ENCODE measurements at places on chromosomes 2 and 18.

DNA sequence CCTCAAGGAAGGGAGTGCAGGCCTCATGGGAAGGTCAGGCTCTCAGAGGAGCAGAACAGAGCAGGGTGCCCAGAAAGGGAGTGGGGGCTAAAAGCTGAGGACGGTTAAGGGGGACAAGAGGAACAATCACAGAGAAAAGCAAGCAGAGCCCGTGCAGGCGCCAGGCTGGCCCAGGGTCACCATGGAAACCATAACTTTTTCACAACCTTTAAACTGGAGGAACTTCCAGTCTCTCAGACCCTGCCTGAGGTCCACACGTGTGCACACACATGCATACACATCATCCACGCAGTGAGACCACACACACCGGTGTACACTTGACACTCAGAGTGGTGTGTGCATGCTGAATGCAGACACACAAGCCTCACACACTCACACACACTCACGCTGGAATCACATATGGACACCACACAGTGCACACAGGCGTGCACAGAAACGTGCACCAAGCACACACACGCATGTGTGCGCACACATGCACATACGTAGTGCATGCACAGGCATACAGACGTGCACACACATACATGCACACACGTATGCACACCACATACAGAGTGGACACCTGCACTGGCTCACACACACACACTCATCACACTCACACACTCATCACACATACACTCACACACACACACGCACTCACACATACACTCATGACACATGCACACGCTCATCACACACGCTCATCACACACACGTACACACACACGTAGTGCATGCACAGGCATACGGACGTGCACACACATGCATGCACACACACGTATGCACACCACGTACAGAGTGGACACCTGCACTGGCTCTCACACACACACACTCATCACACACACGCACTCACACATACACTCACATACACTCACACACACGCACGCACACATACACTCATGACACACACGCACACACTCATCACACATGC, 37.2 kb upstream of the SNED1 start:
- no peak for DNase-seq

- DNase-seq, result peak; percentile 57
These were observed 126.7 kb upstream of the TMEM200C start for GRCh38 chr18:6022074-6022444.

- no peak for DNase-seq
These were observed at the start of gene XDH for GRCh38 chr2:31414601-31415241. TSS of gene XDH (minus strand) at chr2:31414742. CDS start at chr2:31414666, 76 bp downstream.

- DNase-seq, result peak; percentile 39
These were observed 159.8 kb upstream of the PIEZO2 start for GRCh38 chr18:11309172-11309571.

DNA sequence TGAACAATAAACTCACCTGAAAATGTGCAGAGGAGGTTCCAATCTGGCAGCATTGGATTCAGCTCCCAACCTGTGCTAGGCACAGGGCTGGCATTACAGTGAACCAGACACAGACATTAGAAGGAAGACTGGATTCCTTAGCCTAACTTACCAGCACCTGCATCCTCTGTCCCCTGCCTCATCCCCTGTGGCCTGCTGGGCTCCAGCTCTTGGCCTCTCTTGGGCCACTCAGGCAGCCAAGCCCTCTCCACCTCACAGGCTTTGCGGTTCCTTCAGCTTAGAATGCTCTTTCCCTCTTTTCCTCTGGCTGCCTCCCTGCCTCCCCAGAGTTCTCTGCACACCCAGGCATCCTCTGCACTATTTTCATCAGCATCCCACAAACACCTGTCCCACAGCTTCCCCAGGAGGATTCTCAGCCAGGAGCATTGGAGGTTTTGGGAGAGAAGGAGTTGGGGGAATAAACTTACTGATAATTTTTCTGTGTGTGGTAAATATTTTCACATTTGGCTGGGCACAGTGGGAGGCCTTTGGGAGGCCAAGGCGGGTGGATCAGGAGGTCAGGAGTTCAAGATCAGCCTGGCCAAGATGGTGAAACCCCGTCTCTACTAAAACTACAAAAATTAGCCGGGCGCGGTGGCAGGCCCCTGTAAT, 132.0 kb downstream of the INHBB start:
- no peak for DNase-seq

GRCh38 chr2:134308474-134309385, 54.9 kb downstream of the MGAT5 start:
- DNase-seq, result peak; percentile 13

- no peak for DNase-seq
These were observed 268.4 kb upstream of the THSD7B start for GRCh38 chr2:136496966-136497365.

- no peak for DNase-seq
These were observed 32.7 kb upstream of the RBM44 start for GRCh38 chr2:237765875-237766274.

GRCh38 chr2:218010140-218010983, 7.6 kb upstream of the TNS1 start:
- DNase-seq, result peak; percentile 58

DNA sequence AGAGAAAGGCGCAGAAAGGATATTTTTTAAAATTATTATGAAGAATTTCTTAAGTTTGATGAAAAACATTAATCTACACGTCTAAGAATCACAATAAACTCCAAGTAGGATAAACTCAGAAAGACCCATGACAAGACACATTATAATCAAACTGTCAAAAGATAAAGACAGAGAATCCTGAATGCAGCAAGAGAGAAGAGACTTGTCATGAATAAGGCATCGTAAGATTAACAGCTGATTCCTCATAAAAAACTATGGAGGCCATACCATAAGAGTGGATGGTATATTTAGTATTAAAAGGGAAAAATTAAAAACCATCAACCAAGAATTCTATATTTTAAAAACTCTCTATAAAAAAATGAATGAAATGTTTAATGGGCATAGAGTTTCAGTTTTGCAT, 39.1 kb downstream of the SRBD1 start:
- DNase-seq, result no peak

DNA sequence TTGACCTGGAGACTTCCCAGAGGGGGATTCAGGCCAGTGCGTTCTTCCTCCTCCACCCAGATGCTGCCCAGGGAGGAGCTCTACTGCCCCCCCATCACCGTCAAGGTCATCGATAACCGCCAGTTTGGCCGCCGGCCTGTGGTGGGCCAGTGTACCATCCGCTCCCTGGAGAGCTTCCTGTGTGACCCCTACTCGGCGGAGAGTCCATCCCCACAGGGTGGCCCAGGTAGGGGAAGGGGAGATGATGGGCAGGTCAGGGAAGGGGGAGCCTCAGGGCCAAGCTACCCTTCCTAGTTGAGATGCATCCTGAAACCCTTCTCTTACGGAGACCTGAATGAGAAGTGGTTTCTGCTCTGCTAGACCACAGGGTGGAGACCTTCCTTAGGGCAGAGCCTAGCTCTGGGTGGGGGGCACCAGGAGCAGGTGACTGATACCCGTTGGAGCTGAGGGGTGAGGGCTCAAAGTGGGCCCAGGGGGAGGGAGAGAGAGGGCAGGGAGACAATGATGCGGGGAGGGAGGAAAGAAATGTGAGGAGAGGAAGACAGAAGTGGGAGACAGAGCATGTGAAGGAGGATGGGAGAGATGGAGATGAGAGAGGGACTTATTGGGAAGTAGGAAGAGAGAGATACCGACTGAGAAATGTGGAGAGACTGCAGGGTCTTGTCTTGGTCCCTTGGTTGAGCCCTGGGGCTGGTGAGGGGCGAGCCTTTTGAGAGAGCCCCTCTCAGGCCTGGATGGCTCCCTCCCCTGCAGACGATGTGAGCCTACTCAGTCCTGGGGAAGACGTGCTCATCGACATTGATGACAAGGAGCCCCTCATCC, 159.4 kb downstream of the DYSF start:
- DNase-seq, result no peak

DNA sequence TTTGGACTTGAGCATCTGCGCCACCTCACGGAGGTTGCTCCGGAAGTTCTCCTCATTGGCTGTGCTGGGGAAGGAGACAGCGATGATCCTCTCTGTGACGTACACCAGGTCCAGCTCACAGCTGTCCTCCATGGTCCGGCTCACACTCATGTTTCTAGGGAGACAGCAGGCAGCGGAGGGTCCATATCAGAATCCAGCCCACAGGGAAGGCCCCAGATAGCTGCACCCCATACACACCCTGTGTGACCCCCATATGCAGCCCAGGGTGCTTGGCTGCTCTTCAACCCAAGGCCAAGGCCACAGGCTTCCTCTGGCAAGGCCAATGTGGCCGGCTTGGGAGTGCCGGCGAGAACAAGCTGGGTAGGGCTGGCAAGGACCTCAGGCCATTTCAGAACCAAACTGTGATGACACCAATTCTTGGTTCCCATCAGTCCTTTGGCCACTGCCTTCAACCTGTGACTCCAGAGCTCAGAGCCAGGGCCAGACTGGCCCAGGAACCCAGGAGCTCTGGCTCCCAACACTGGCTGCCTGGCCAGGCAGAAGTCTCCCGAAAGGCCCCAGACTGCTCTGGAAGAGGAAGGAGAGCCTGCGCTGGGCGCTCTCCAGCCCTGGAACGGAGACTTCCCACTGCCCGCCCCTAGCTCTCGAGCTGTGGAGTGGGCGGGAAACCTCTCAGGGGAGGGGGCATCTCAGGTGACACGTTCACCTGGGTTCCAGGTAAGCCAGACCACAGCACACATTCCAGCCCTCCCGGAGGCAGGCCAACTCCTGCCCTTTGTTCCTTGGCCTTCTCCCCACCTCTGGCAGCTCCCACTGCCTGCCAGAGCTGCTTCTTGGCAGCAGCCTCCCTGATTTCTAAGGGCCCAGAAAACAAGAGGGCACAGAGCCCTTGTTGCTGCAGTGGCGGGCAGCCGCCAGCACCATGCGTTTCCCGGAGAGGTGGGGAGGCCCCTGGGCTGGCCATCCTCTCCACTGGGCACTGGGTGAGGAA, 104.7 kb downstream of the TNS1 start:
- DNase-seq, result no peak

DNA sequence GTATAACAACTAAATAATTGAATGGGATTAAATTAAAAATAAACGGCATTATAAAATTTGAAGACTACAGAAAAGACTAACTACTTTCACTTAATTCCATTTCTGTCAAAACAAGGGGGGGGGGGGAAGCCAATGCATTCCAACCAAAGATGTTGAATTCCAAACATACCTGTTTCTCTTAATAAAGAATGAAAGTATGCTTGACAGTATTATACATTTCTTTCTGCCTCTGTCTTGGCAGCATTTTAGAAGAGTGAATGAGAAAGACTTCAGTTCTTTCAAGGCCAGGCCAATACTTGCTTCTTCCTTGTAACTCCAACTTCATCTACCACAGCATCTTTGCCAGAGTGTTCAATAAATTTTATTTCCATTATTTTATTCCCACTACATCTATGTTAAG, 65.9 kb downstream of the PDE11A start:
- peak; percentile 64 for DNase-seq

DNA sequence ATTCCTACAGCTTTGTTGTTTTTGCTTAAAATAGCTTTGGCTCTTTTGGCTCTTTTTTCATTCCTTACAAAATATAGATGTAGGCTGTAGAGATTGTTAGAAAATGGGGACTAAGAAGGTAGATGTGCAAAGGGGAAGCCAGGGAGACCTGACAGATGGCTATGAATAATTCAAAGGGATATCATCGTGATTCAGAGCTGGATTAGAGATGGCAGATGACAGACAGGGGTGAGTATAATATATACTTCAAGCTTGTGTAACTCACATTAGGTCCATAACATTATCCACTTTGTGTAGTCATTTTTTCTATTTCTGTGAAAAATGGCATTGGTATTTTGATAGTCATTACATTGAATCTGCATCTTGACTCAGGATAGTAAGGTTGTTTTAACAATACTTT, 422.9 kb upstream of the ST6GAL2 start:
- DNase-seq, result no peak

- no peak for DNase-seq
These were observed 149.0 kb downstream of the LAMA3 start for GRCh38 chr18:23838233-23838632.

DNA sequence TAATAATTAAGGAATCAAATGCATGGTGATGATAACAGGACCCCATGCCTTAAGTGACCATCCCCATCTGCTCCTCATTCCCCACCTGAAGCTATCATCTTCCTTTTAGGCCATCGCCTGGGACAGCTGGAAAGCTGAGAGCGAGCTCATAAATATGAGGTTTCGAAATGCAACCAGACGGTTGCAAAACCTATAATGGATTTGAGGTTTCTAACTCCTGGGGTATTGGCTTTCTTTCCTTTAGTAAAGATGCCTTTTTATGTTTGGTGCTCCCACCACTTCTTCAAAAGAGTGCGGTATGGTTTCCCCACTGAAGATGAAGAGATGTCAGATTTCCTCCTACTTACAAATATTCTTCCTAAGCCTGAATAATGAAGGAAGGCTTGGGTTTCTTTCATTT, 1589.5 kb upstream of the PIK3C3 start:
- DNase-seq, result peak; percentile 68

DNA sequence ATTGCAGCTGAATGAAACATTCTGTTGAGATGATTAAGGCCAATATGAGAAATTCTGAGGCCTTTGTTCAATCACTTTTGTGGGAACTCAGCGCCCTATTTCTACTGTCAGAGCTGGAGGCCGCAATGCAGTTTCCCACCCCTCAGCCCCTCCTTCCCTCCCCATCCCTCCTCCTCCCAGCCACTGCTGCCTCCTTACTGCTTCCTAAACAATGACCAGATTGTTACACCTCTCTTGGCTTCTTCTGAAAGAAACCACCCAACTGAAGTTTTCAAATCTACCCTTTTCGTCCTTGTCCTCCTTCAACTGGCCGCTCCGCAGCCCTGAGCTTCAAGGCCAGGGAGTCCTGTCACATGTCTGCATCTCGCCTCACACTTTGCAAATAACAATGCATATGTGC, 36.7 kb upstream of the MAPK4 start:
- DNase-seq, result no peak

DNA sequence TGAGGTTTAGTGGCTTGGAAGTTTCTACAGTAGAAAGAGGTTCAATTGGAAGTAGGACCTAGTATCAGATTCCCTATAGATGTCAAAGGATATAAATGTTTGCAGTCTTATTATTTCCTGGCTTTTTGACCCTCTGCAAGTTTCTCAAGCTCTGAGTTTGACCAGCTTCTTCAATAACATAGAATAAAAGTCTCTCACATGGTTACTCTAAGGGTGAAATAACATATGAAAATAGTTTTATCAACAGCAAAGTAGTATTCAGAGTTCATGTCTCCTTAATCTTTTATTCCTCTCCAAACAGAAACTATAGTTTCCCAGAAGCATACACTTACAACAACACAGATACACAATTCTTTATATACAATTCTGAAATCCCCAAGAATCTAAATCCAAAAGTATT, 132.9 kb upstream of the RND3 start:
- no peak for DNase-seq

- no peak for DNase-seq
These were observed 1.4 kb upstream of the TUBA4B start for GRCh38 chr2:219251656-219252055.

Data from fibroblast of upper back skin (primary cell).